ENCODE measurements at places on chromosomes 2 and 18. TPM values are rescaled to one million over a fixed set of nuclear protein-coding genes. Genes with fewer than 3 reads are reported as not detected.

Gene MTCL1
- 60.5 TPM for total RNA-seq

Gene EFR3B
- 12.8 TPM for total RNA-seq

Gene CXCR2
- total RNA-seq = not detected

Gene ABCG8
- not detected for total RNA-seq

Gene GCKR
- total RNA-seq = 0.48 TPM

Measured in A549 treated with RU486 at 1 μM for 4 hours (cell line).